Upper lobe of left lung (tissue), 6 donors: ENCODE measurements at places on chromosomes 11 and 22. TPM values are rescaled to one million over a fixed set of nuclear protein-coding genes. Genes with fewer than 3 reads are reported as not detected.

Gene PPP2R1B
- total RNA-seq = 22.3 TPM

- H3K27me3 ChIP-seq = peaks cover 25% of the 10 kb centered on the region
- peak overlapping the region; percentile 91 for H3K27ac ChIP-seq
- H3K36me3 ChIP-seq = no peaks in the 10 kb centered on the region
- H3K4me1 ChIP-seq = peaks cover 38% of the 10 kb centered on the region
Observed at GRCh38 chr11:119315131-119316015, 1.6 kb downstream of the MCAM start.

- H3K4me3 ChIP-seq = peak overlapping the region; percentile 1
- no peaks in the 10 kb centered on the region for H3K27me3 ChIP-seq
- H3K36me3 ChIP-seq = no peaks in the 10 kb centered on the region
- DNase-seq = no peak
- peaks cover 21% of the 10 kb centered on the region for H3K4me1 ChIP-seq
Observed at GRCh38 chr22:25070956-25071355, 118.4 kb downstream of the KIAA1671 start.

GRCh38 chr22:29195964-29196666, 9.6 kb upstream of the EMID1 start:
- no peak for DNase-seq
- H3K27ac ChIP-seq = peak overlapping the region; percentile 40
- H3K4me1 ChIP-seq = no peaks in the 10 kb centered on the region
- no peak overlapping the region for H3K4me3 ChIP-seq

DNA sequence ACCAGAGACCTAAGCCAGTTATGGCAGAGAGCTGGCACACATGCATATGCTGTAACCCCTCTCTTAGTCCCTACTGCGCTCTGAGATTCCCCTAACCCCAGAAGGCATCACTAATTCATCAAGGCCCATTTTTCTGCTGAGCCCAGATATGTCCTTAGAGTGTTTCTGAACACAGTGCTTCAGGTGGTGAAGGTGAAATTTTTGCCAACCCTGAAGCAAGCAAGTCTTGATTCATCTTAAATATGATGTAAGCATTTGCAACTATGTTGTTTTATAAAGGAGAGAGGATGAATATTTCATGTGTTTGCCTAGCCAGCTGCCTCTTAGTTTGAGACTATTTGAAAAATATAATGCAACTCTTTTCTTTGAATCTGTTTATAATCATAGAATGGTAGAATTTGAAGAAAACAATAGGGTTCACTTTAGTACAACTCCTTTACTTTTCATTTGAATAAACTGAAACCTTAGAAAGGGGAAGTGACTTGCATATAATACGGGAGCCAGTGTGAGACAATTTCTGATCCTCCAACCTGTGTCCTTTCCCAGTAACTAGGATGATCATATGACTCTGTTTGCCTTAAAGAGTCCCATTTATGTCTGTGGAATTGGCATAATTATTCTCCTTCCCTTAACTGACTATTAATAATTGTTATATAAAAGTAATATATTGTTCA, 194.3 kb upstream of the MTNR1B start:
- no peaks in the 10 kb centered on the region for H3K36me3 ChIP-seq
- no peak overlapping the region for H3K4me3 ChIP-seq
- no peaks in the 10 kb centered on the region for H3K4me1 ChIP-seq
- H3K27me3 ChIP-seq = no peaks in the 10 kb centered on the region
- DNase-seq = no peak
- no peak overlapping the region for H3K27ac ChIP-seq

GRCh38 chr22:42901790-42902508, 44.9 kb upstream of the ARFGAP3 start:
- DNase-seq = no peak
- H3K27me3 ChIP-seq = no peaks in the 10 kb centered on the region
- H3K4me3 ChIP-seq = no peak overlapping the region
- no peak overlapping the region for H3K27ac ChIP-seq

DNA sequence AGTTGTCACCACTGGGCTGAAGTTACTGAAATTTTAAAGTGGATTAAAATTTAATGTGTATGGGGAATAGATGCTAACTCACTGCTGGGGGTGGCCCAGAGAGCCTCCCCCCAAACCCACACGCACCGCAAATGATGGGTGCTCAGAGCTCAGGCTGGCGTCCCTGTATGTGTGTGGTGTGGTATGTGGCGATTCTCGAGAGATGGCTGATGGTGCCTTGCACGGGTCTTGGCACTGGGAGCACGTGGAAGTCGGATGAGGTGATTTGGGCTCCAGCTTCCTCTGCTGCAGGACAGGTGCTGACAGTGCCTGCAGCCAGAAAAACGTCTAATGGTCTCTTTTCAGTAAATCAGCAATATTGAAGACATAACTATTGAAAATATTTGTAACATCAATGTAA, 1473.3 kb downstream of the TBC1D22A start:
- no peaks in the 10 kb centered on the region for H3K4me1 ChIP-seq
- no peak overlapping the region for H3K27ac ChIP-seq
- no peaks in the 10 kb centered on the region for H3K36me3 ChIP-seq
- DNase-seq = no peak

DNA sequence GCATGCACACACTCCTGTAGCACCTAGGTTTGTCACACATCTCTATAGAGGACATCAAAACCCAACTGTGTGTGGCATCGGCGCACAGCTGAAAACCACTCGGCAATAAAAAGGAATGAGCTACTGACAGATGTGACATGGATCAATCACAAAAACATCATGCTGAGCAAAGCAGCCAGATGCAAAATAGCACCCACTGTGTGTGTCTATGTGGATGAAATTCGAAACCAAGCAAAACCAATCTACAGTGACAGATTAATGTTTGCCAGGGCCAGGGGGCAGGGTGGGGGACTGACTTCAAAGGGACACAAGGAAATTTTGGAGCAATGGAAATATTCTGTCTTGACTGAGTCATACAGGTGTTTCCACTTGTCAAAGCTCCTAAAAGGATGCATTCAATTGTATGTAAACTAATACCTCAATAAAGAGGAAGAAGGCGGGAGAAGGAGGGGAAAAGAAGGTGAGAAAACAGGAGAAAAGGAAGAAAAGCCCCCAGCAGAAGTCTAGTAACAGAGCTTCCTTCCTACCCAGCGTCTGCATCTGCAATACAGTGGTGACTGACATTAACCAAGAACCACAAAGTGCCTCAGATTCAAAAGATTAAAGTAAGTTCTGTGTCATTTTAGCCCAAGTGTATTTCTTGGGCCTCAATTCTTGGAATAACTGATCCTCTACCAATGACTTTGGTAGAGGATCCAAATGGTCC, 49.8 kb downstream of the PACSIN2 start:
- H3K4me3 ChIP-seq = no peak overlapping the region
- DNase-seq = no peak
- H3K36me3 ChIP-seq = no peaks in the 10 kb centered on the region
- no peaks in the 10 kb centered on the region for H3K27me3 ChIP-seq
- H3K27ac ChIP-seq = peak overlapping the region; percentile 19
